ENCODE measurements at places on chromosomes 5 and 9.

- no peak for DNase-seq
These were observed 36.1 kb downstream of the DAP start for GRCh38 chr5:10724781-10725507.

DNA sequence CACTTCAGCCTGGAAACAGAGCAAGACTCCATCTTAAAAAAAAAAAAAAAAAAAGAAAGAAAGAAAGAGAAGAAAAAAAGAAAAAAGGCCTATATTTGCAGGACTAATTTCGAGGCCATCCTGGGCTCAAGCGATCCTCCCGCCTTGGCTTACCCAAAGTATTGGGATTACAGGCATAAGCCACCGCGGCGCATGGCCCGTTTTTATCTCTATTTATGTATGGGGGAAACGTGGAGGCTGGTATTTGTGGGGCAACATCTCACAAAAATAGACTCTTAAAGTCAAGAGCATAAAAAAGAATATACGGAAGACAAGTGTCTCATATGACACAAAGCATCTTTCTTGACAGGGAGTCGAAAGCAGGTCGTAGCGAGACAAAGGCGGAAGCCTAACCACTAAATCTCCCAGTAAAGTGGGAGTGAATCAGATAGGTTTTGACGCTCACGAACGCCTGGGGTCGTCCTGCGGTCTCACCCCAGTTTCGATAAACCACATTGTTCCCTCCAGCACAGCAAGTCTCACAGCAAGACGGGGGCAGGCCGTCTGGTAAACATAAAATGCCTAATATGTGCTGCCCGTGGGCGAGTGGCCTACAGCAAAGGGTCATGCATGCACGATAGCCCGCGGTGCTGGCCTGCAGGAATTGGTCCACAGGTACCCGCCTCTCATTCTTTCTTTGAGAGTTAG lies 1.8 kb upstream of the TRIM41 start:
- DNase-seq: no peak

DNA sequence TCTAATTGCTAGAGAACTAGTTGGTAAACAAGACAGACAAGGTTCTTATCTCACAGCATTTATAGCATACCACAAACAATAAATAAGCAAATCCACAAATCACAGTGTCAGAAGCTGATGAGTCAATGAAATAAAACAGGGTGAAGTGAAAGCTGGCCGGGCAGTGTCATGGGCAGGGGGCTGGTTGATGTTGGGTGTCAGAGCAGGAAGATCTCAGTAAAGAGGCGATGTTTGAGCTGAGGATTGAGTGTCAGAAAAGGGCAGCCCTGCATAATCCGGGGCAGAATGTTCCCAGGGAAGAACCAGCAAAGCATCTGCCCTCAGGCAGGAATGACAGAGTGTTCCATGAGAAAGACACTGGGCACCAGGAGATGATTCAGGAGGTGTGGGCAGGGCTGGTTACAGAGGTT lies 183.4 kb downstream of the GOLPH3 start:
- DNase-seq: no peak

DNA sequence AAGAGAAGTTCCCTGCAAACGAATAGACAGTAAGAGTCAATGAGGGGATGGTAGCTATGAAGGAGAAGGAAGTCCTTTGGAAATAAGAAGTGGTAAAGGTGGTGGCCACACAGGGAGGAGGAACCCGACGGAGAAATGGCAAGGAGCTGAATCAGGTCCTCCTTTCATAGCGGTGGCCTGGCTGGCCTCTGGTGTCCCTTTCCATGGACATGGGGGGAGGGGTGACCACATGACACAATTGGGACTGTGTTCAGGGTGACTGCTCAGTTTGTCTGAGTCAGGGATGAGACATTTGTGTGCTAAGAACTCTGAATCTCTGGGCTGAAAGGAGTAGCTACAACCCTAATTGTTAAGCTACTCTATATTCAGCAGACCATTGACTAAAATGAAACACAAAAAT lies 28.7 kb upstream of the TIMD4 start:
- DNase-seq: no peak

GRCh38 chr5:87278590-87279100 lies 11.0 kb downstream of the RASA1 start:
- no peak for DNase-seq

DNA sequence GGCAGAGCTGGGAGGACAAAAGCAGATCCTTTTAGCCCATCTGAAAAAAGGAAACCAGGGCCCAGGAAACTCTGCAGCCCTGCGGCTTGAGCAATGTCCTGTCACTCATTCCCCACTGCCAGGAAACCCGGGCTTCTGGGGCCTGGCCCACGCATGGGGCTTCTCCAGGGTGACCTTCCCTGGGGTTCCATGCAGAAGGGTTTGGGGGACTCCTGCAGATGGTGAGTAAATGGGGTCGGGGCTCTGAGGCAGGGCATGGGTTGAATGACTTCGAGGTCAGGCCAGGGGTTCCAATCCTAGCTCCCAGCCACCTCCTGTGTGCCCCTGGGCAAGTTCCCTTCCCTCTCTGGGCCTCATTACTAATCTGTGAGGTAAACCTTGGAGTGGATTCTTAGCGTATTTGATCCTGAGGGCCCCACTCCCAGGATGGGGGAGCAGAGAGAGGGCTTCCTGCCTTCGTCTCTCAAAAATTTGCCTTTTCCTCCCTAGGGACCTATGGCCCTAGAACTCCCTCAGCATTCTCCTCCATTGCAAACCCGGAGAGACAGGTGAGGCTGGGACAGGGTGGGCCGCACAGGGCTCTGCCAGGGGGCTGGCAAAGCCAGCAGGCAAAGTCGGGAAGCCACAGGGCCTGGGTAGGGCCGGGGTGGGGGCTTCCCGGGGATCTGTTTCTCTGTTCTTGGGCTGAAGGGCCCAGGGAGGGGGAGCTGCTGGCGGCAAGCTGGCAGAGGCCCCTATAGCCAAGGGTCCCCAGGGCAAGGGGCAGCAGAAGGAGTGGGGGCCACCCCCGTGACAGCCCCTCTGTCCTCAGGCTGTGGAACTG lies 25.8 kb downstream of the ADGRD2 start:
- DNase-seq: no peak

GRCh38 chr5:180605554-180606214 lies 14.4 kb upstream of the SCGB3A1 start:
- DNase-seq: peak; percentile 64

GRCh38 chr5:14775857-14776256 lies 95.7 kb downstream of the ANKH start:
- DNase-seq: no peak

DNA sequence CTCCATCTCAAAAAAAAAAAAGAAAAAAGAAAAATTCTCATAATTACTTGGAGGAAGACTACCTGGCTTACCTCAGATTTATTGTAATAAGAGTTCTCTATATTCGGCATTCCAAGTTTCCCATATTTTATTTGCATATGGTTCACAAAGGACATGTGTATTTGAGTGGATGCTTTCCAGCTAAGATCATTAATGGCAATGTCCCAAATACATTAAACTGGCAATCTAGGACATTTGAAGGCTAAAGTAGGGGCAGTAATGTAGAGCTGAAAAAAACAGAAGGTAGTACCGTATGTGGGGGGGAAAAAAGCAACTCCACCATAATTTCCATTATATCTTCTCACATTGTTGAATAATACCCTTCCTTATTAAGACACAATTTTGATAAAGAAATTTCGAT lies 4.9 kb downstream of the TUT7 start:
- no peak for DNase-seq

- DNase-seq: no peak
These were observed 60.6 kb downstream of the DRD1 start for GRCh38 chr5:175383350-175383749.

DNA sequence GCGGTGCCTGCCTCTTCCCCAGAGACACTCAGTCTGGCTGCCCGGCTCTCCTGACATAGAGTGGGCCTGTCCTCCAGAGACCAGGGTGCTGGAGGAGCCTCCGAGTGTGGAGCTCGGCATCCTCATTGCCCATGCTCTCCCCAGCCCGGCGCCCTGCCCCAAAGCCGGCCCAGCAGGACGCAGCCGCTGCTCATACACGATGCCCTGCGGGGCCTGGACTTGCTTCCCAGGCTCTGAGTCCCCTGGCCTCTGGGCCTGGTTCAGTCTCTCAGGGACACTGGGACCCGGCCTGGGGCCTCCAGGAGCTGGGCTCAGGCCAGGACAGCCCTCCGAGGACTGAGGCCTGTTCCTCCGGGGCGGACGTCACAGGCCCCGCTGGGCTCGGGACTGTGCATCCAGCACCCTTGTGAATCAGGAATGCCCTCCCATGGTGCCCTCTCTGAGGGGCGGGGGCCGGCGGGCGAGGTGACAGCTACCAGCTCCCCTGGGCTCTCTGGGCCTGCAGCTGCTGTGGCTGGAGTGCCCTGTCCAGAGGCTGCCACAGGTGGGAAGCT lies 23.2 kb downstream of the TPPP start:
- no peak for DNase-seq

- peak; percentile 4 for DNase-seq
These were observed 56.3 kb upstream of the GPBP1 start for GRCh38 chr5:57117596-57117995.

DNA sequence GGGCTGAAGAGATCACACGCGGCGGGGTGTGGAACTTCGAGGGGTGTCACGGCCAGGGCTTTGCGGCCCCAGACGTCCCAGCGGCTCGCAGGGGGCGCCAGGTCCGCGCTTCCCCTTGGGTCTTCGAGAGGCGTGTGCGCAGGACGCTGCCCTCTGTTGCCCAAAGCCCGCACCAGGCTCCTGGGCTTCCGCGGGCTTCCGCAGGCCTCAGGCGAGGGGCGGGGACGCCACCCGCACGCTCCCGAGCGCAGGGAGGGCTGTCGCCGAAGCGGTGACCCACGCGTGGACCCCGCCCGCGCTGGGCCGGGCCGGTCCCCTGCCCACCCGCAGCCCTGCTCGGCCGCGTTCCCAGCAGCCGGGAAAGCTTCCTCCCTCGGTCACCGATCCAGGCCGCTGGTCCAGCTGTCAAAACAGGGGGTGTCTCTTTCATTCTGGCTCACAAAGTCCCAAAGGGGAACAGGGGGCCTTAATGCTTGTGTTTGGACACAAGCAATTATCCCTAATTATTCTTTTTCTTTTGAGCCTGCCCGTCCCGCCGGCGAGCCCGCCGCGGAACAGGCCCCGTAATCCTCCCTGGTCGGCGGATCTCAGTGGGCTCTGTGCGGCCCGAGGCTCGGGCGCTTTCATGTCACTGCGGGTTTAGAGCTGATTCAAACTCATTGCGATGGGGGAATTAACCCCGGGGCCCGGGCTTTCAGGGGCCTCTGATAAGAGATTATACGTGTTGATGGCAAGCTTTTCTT lies 60.6 kb downstream of the TMEM174 start:
- DNase-seq: no peak

GRCh38 chr9:81289622-81290021 lies 399.7 kb downstream of the TLE1 start:
- no peak for DNase-seq

DNA sequence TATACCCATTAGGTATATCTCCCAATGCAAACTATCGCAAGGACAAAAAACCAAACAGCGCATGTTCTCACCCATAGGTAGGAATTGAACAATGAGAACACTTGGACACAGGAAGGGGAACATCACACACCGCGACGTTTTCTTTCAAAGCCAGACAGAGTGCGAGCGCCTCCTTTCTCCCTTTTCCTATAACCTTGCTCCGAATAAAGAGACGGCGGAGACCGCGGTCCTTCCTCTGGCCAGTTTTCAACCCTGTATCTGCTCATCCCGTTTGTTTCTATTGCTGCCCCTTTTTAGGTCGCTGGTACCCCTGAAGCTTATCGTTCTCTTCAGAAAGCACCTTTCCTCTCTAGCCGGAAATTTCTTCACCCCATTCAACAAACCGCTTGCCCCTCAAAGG lies 1.3 kb downstream of the LVRN start:
- DNase-seq: no peak

GRCh38 chr5:120093178-120093577 lies 370.9 kb upstream of the PRR16 start:
- no peak for DNase-seq

DNA sequence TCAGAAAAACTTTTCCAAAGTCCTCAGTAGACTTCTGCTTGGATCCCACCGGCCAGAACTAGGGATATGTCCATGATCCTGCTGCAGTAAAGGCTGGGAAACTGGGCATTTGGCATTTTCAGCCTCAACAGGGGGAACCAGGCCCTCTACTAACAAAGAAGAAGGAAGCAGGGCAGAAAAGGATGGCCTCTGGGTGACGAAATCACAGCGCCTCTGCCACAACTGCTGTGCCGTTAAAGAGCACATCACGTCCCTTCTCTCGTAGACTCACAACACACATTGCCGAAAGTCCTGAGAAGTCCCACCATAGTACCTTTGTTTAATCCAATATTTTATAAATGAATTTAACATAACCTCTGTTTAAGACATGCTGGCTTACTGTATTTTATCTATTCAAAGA lies 10.4 kb upstream of the AFAP1L1 start:
- DNase-seq: no peak
